ENCODE measurements at places on chromosomes 2 and 18. TPM values are rescaled to one million over a fixed set of nuclear protein-coding genes. Genes with fewer than 3 reads are reported as not detected.
A peak's percentile ranks its signal among the peaks of the same experiment; 100 is the strongest.

ARHGAP28 gene
- total RNA-seq = 7.6 TPM

DNA sequence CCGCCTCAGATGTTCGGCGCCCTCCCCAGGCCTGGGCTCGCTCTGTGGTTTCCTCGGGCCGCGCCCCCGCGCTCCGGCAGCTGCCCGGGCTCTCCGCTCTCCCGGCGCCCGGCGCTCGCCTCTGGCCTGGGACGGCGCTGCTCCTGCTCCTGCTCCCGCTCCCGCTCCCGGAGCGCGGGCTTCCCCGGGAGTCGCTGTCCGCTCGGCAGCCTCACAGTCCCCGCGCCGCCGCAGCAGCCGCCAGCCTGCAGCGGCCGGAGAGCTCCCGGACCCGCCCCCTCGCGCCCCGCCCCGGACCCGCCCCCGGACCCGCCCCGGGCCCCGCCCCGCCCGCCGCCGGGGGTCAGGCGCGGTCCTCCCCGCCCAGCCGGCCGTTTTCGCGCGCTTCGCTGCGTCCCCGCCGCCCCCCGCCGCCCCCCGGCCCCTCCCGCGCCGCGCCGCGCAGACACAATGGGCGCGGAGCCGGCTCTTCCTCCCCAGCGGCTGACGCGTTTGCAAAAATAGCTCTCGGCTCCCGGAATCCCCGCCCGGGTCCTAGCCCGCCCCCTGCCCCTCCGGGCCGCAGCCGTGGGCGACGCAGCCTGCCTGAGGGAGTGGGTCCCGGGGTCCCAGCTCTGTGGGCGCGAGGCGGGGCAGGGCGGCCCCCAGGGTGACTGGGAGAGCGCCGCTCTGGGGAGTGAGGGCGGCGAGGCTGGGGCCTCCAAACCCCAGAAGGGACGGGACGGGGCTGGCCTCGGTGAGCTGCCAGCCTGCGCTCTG is at the start of gene ARL4C:
TSS of gene ARL4C (minus strand) at position 247 of the 759 bp plus-strand sequence. CDS start 495 bp downstream, outside the sequence.
- no peaks in the 10 kb centered on the region for H3K36me3 ChIP-seq
- H3K27me3 ChIP-seq = no peaks in the 10 kb centered on the region
- H3K27ac ChIP-seq = peak within 1 kb of the TSS; percentile 91
- H3K4me3 ChIP-seq = peak within 1 kb of the TSS; percentile 76
- peaks cover 34% of the 10 kb centered on the region for H3K4me1 ChIP-seq

- no peak overlapping the region for H3K4me3 ChIP-seq
- H3K27me3 ChIP-seq = no peaks in the 10 kb centered on the region
- no peaks in the 10 kb centered on the region for H3K36me3 ChIP-seq
These were observed 272.1 kb upstream of the EPAS1 start for GRCh38 chr2:46025081-46025480.

DNA sequence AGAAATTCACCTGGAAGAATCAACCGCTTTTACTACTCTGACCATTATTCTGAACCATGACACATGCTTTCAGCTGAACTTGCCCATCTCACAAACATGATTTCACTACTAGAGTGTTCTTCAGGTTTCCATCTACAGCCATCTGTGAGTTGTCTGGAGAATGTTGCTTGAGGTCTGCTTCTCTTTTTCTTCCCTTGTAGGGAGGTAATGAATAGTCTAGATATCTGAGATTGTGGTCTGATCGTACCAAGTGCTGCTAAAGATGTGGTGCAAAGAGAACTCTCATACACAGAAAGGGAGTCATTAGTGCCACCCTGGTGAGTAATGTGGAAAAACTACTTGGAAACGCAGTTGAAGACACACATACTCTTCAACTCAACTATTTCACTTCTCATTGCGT is 10.2 kb downstream of the SOWAHC start:
- H3K27me3 ChIP-seq = no peaks in the 10 kb centered on the region
- DNase-seq = no peak
- no peaks in the 10 kb centered on the region for H3K4me1 ChIP-seq
- H3K4me3 ChIP-seq = no peak overlapping the region
- no peak overlapping the region for H3K27ac ChIP-seq

DNA sequence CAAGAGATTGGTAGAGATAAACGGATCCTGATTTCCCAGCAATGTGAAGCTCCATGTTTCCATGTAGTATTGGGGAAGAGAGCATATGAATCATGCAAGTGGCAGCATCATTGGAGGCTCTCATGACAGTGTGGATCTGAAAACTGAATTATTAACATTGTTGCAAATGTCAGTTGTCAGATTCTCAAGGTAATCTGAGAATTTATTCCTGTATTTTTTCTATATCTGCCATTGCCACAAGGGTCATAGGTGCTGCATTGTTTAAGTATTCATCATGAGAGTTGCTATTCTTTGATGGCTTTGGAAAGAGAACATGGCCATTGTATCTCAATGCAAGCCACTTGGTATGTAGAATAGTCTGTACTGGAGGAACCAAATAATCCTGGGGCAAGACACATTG is 1217.0 kb upstream of the ZEB2 start:
- no peak for DNase-seq
- H3K27me3 ChIP-seq = no peaks in the 10 kb centered on the region
- no peaks in the 10 kb centered on the region for H3K4me1 ChIP-seq
- H3K4me3 ChIP-seq = no peak overlapping the region
- H3K27ac ChIP-seq = no peak overlapping the region

EGR4 gene
- not detected for total RNA-seq

GRCh38 chr2:203549406-203549805 is 14.3 kb upstream of the RAPH1 start:
- H3K4me3 ChIP-seq = no peak overlapping the region
- H3K4me1 ChIP-seq = no peaks in the 10 kb centered on the region
- H3K36me3 ChIP-seq = no peaks in the 10 kb centered on the region
- H3K27me3 ChIP-seq = no peaks in the 10 kb centered on the region

Data from vagina (tissue), 2 donors.